ENCODE measurements at places on chromosomes 13 and 19.

GRCh38 chr19:2289714-2290435 lies 7.9 kb upstream of the PEAK3 start:
- no peak for DNase-seq

GRCh38 chr19:52336791-52337381 lies 843 bp downstream of the ZNF610 start:
- no peak for DNase-seq

DNA sequence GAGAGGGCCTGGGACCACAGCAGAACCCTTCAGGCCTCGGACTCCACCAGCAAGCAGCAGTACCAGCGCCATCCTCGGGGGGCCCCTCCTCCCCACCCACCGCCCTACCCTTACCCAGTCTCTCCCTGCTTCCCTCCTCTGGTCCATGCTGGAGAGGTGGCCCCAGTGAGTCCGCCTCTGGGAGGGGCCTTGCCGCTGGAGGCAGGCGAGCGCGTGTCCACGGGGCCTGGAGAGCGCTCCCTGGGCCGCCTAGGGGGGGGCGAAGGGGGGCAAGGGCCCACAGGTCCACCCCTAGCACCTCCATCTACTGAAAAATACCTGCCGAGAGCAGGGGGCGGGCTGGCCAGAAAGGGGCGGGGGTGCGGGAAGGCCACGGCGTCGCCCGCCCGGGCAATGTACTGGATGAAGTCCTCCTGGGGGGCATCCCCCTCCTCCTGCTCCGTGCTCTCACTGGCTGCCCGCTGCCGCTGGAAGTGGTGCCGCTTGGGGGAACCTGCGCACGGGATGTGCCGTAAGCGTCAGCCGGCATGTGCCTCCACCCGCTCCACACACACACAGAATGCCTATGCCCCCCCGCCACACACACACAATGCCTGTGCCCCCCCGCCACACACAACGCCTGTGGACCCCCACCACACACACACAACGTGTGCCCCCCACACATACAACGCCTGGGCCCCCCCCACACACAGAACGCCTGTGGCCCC lies 6.9 kb downstream of the CBARP start:
- DNase-seq = no peak

DNA sequence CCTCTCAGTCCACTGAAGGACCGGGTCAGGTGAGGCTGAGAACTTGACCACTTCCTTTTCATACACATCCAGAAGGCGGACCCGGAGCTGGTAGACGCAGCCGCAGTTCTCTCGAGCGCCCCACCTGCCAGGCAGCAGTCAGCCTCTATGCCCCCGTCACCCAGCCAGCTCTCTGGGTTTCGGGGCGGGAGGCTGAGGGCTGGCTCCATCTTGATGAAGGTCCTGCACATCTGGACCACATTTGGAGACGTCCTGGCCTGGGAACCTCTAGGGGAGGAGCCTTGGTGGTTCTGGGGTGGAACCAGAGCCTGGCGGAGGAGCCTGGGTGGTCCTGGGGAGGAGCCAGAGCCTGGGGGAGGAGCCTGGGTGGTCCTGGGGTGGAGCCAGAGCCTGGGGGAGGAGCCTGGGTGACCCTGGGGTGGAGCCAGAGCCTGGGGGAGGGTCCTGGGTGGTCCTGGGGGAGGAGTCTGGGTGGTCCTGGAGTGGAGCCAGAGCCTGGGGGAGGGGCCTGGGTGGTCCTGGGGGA lies 14.3 kb downstream of the MRPS12 start:
- no peak for DNase-seq

GRCh38 chr13:110220471-110220870 lies 86.5 kb downstream of the COL4A1 start:
- no peak for DNase-seq

DNA sequence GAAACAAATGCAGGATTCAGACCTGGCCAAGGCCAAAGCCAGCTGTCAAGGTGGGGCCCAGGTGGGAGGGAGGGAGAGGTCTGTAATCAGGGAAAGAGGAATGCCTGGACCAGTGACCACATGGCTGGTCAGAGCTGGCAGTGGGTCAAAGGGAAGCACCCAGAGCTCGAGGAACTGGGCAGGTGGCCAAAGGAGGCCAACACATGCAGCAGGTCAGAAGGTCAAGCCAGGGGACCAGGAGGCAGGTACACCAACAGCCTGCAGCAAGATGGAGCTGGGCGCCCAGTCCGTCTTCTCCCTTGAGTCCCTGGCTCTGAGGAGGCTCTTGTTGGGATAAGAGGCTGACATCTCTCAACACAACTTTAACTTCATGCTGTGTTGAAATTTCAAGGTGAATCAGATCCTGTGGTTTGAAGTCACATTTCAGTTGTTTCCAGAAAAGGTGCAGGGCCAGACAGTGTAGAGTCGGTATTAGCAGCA lies 17.1 kb downstream of the GPATCH1 start:
- no peak for DNase-seq

DNA sequence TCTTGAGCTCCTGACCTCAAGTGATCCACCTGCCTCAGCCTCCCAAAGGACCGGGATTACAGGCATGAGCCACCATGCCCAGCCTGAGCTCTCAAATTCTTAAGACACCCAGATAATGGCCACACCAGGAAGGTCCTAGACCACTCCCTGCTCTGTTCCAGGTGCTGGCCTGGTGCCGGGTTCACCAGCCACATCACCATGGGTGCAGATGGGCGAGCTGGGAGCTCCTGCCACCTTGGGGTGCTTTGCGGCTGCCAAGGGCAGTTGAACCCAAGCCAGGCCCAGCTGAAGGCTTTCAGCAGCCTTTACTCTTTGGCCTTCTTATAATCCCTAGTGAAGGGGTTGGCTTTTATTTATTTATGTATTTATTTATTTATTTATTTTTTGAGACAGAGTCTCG lies 4.9 kb downstream of the HPN start:
- DNase-seq = no peak

DNA sequence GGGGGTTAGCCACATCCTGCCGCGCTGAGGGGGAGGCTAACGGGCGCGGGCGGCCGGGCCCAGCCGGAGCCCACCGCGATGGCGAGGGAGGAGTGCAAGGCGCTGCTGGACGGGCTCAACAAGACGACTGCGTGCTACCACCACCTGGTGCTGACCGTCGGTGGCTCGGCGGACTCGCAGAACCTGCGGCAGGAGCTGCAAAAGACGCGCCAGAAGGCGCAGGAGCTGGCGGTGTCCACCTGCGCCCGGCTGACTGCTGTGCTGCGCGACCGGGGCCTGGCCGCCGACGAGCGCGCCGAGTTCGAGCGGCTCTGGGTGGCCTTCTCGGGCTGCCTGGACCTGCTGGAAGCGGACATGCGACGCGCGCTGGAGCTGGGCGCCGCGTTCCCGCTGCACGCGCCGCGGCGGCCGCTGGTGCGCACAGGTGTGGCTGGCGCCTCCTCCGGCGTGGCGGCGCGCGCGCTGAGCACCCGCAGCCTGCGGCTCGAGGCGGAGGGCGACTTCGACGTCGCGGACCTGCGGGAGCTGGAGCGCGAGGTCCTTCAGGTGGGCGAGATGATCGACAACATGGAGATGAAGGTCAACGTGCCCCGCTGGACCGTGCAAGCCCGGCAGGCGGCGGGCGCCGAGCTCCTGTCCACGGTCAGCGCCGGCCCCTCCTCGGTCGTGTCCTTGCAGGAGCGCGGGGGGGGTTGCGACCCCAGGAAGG lies 692 bp downstream of the RGS9BP start:
- DNase-seq = no peak

DNA sequence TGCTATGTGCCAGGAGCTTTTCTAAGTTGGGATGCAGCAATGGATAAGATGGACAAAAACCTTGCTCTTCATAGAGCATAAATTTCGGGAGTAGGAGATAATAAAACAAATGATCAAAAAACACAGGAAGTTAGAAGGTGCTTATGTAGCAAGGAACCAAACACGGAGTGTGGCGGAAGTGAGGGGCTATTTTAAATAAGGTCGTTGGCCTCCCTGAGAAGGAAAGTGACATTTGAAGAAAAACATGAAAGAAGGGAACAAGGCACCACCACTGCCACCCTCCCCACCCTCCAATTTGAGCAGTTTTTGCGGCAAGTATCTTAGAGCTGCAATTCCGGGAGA lies 3.2 kb upstream of the GSX1 start:
- no peak for DNase-seq

DNA sequence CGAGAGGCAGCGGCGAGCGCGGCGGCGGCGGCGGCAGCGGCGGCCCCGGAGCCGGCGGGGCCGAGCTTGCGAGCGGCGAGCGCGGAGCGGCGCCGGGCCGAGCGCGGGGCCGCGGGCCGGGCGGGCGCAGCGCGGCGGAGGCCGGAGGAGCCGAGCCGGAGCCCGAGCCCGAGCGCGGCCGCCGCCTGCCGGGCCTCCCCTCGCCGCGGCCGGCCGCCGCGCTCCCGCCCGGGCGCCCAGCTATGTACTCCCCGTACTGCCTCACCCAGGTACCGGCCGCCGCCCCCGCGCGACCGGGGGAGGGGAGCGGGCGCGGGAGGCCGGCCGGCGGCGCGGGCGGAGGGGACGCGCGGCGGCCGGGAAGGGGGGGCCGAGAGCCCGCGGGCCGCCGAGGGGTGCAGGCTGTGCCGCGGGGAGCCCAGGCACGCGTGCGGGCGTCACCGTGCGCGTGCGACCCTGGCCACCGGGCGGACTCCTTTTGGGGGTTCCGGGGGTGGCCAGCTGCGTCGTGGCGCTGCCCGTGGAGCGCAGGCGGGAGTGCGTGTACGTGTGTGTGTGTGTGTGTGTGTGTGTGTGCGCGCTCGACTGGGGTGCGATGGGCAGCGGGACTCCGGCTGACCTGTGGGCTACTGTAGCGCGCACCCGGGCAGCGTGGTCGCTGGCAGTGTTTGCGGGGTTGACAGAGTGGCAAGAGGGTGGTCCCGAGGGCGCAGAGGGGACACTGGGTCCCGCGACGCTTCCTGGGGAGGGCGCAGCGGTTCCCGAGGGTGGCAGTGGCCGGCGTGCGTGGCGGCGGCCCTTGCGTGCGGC lies 526 bp downstream of the NFIX start:
- DNase-seq = no peak

Measured in activated CD4-positive, CD25-positive, alpha-beta regulatory T cell (primary cell).